Dermis microvascular lymphatic vessel endothelial cell (primary cell): ENCODE measurements at places on chromosomes 7 and 10.
A peak's percentile ranks its signal among the peaks of the same experiment; 100 is the strongest.

- DNase-seq, result no peak
Measured at GRCh38 chr10:97689559-97690020, 2.5 kb upstream of the AVPI1 start.

DNA sequence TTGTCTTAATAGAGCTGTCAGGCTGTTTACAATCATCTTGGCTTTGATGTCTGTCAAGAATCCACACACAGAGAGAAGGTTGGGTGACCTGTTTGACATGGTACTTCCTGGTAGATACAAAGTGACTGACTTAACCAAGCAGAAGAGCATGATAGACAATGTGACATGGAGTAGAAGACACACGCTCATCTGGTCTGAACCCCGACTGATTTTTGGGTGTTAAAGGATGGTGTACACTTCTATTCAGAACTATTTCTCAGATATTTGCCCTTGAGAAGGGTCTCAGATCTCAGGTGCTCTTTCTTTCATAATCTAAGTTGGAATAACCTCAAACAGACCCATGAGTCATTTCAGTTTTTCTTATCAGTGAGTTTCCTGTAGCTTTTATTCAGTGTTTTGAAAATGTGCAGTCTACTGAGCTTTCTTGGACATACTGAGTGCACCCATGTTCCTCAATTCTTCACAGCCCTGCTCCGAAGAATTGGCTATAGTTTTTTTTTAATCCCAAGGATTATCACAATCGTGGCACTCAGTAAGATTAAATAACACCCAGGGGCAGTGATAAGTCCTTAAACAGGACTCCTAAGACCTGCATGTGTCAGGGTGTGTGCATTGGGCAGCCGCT is 46.4 kb upstream of the NXPH1 start:
- DNase-seq, result no peak

DNA sequence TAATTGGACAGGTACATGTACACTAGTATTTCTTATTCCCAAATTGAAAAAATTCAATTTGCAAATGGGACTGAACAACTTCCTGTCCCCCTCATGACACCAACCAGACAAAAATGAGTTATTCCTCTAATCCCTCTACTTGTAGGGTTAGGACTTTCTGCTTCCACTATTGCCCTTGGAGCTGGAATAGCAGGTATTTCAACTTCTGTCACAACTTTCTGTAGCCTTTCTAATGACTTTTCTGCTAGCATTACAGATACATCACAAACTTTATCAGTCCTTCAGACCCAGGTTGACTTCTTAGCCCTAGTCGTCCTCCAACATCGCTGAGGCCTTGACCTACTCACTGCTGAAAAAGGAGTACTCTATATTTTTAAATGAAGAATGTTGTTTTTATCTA is 6.4 kb downstream of the CYP3A7 start:
- DNase-seq, result no peak

DNA sequence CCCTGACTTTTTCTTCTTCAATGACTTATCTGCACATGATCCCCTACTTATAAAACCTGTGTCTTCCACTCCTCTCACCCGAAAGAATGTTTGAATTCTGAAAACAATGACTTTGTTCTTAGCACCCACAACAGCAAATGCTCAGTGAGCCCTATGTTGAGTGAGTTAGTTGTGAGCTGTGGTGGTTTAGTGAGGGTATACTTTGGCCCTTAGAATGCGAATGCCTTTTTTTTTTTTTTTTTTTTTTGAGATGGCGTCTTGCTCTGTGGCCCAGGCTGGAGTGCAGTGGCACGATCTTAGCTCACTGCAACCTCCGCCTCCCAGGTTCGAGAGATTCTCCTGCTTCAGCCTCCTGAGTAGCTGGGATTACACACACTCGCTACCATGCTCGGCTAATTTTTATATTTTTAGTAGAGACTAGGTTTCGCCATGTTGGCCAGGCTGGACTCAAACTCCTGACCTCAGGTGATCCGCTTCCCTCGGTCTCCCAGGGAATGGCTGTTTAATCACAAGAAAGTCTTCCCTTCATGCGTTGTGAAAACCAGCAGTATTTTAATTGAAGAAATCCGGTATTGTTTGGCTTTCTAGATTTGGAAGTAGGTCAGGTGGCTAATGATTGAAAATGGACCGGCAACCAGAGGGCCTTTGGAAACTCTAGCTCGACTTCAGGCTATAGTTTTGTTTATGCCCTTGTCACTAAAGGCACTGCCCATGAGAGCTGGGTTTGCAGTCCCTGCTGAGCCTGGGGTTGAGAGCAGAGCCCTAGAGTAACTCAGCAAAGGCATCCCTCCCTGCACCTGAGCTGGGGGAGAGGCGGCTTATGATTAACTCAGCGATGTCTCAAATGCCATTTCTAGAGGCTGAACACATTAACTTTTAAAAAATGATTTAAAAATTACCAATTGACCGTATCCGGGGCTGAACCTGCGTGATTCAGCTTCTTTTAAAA is 41.3 kb downstream of the CUX1 start:
- no peak for DNase-seq

- DNase-seq, result no peak
Measured at GRCh38 chr10:90777621-90778020, 80.2 kb downstream of the HTR7 start.

DNA sequence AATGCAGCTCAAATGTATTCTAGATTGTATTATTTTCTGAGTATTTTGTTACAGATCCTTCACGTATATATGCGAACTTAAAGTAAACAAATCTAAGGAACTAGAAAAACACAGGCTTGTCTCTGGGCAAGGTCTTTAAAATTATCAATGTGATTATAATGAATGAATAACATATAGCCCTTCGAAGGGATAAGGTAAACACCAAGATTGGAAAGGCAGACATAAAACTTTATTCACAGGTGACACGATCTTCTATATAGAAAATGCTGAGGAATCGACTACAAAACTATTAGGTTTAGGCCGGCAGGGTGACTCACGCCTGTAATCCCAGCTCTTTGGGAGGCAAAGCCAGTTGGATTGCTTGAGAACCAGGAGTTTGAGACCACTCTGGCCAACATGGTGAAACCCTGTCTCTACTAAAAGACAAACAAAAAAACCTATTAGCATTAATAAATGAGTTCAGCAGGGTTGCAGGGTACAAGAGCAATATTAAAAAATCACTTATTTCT is 80.4 kb downstream of the CNNM2 start:
- no peak for DNase-seq

DNA sequence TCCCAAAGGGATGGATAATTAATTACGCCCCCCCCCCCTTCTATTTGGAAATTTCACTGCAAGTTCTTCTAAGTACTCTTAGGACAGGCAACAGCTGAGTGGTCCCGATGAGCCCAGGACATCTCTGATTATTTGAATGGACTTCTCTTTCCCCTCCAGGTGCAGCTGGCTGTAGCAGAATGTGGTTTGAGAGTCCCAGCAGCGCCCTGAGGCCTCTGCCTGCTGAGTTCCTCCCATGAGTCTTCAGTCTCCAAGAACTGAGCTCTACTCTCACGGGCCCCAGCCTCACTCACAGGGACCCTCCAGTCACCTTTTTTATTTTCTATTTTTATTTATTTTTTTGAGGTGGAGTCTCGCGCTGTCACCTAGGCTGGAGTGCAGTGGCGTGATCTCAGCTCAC is 63.6 kb upstream of the SFMBT2 start:
- no peak for DNase-seq

- DNase-seq, result no peak
Measured at GRCh38 chr7:21690705-21691104, 147.9 kb downstream of the DNAH11 start.

GRCh38 chr10:13820119-13820963 is 233.6 kb downstream of the PRPF18 start:
- no peak for DNase-seq

DNA sequence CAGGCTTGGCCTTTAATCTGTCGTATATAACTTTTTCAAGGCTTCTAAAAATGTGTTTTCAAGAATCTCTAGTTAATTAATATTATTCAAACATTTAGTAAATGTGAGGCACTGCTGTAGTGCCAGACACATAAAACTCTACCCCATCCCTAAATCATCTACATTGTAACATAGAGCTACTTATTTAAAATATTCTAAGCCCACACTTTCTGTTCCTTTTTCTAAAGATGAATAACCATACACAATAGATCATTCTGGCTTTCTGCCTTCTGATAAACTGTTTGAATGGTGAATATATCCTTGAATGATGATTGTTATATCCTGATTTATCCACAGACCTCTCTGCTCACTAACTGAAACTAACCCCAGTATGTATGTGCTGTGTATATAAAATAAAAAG is 41.4 kb downstream of the BRAF start:
- DNase-seq, result no peak

DNA sequence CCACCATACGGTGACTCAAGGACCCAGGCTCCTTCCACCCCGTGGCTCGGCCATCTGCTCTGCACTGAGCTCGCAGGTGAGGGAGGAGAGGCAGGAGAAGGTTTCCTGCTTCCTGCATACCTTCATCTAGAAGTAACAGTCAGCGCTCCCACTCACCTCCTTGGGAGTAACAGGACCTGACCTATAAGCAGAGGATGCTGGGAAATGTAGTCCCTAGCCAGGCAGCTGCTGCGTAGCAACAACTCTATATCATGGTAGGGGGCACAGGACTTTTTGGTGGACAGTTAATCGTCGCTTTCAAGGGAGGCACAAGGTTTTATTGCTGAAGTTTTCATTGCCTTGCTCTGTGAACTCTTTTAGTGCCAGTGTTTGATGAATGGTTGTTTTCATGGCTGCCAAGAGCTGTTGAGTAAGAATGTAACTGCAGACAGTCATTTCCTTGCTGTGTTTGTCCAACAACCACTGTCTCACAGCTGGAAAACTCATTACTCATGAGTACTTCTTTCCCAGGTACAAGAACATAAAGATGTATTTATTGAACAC is 10.2 kb upstream of the ZFYVE27 start:
- DNase-seq, result peak; percentile 73

DNA sequence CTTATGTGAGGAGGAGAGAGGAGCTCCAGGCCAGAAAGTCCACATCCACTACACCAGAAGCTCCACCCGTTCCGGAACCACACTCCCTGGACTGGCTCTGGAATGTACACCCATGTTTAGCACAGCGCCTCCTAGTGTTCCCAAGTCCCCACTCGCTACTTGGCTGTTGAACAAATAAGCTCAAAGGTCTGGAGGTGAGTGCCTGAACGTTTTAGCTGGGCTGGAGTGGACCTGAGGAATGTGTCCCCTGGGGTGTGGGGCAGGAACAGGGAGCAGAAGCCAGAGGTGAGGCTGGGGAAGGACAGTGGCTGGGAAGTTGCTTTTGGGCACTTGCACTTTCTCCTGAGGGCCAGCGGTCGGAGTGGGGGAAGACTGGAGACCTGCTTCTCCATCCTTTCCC is 164.1 kb upstream of the CDCA7L start:
- peak; percentile 56 for DNase-seq

- no peak for DNase-seq
Measured at GRCh38 chr10:103930881-103931280, 12.9 kb upstream of the STN1 start.

DNA sequence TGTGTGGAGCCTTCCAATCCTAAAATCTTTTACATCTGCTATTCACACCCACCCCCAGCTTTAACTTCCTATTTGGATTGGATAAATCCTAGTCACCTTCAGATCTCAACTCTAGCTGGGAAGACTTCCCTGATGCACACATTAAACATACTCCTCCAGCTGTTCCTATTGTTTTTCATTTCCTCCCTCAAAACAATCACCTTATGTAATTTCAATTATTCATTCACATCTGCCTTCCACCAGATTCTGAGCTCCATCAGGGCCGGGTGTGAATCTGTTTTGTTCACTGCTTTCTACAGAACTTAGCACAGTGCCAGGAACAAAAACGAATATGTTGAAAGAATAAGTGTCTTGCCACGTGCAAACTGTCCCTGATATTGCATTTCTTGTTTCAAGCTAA is 497.4 kb downstream of the PLXDC2 start:
- no peak for DNase-seq

- DNase-seq, result no peak
Measured at GRCh38 chr7:93960986-93961385, 39.5 kb downstream of the GNG11 start.

DNA sequence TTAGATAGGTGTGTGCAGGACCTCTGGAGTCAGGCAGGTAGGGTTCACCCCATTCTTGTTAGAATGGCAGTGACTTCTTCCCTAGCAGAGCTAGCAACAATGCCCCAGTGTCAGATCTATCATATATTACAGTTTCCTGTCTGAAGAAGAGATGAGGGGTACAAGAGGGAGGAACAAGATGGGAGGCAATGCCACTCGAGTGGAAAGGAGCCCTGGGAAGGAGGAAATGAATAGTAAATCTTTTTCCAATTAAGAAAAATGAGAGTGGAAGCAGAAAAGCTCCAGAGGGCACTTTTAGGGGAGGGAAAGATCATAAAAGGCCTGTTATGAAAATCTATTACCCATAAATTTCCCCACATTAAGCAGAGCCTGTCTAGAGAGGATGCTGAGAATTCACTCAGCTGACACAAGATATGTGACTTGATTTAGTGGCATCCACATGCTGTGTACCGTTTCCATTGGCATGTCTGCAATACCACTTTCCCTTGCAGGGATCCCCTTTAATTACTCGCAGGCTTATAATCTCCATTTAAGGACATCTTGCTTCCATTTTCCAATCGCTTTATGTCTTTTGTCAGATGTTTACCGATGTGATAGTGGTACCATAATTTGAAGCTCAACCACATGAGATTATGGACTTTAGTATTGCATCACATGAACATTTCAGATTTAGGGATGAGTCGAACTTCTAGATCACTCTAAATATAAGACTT is 70.0 kb upstream of the AGBL3 start:
- no peak for DNase-seq

DNA sequence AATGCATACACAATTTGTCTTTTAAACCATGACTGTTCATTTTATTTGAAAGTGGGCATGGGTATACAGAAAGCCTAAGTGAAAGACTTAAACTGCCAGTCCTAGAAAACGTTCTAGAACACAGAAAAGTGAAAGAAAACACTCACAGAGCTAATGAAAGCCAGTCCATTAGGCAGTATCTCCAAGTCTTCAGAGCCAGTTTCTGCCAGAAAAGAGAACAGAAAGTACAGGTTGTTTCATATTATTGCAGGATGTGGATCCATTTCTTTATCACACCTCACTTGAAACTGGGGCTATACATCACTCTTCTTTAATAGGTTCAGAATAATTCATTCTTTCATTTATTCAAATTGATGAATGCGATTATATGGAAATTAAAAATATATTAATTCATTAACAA is 7.7 kb downstream of the PON1 start:
- DNase-seq, result no peak

DNA sequence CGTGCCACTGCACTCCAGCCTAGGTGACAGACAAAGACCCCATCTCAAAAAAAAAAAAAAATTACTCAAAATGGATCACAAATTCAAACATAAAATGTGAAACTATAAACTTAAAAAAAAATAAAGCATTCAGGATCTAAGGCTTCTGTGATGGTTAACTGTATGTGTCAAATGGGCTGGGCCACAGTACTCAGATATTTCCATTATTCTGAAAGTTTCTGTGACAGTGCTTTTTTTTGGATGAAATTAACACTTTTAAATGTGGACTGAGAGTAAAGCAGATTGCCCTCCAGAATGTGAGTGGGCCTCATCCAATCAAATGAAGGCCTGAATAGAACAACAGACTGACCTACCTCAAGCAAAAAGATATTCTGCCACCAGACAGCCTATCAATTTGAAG is 26.0 kb downstream of the ARHGAP12 start:
- no peak for DNase-seq
